ENCODE measurements at places on chromosomes 13 and 19.

GRCh38 chr19:5692723-5693194, 2.7 kb downstream of the RPL36 start:
- no peak for DNase-seq

GRCh38 chr19:34067861-34068271, 104.4 kb upstream of the LSM14A start:
- DNase-seq = no peak

- no peak for DNase-seq
Measured at GRCh38 chr13:20799726-20800416, 26.1 kb upstream of the EEF1AKMT1 start.

- no peak for DNase-seq
Measured at GRCh38 chr19:33736158-33736557, 60.5 kb upstream of the KCTD15 start.

DNA sequence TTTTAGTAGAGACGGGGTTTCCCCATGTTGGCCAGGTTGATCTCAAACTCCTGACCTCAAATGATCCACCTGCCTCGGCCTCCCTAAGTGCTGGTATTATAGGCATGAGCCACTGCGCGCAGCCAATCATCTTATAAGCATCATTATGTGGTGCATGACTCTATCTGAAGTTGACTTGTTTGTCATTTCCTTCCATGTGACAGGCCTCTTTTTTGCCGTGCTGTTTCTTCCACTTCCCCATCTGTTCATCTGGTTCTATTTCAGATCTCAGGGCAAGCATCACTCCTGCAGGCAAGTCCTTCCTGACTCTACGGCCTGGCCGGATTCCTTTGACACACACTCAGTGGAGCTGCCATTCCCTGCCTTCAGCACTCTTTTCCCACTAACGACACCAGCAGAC, 15.2 kb downstream of the COL5A3 start:
- no peak for DNase-seq

- DNase-seq = no peak
Measured at GRCh38 chr13:40477623-40478608, 188.5 kb downstream of the FOXO1 start.

- DNase-seq = no peak
Measured at GRCh38 chr19:55704494-55705245, 29.6 kb downstream of the EPN1 start.

GRCh38 chr13:113933901-113934300, 40.0 kb downstream of the C13orf46 start:
- no peak for DNase-seq

GRCh38 chr13:64579331-64579730, 2650.8 kb downstream of the PCDH9 start:
- DNase-seq = no peak

GRCh38 chr19:11304936-11305335, 9.0 kb downstream of the TSPAN16 start:
- no peak for DNase-seq

GRCh38 chr13:44079413-44080205, 199.9 kb downstream of the LACC1 start:
- DNase-seq = no peak

- DNase-seq = no peak
Measured at GRCh38 chr19:50590191-50590590, 22.0 kb upstream of the LRRC4B start.

GRCh38 chr13:47656651-47657050, 344.4 kb downstream of the SUCLA2 start:
- no peak for DNase-seq

GRCh38 chr19:51690454-51691073, 2.6 kb upstream of the SPACA6 start:
- peak; percentile 75 for DNase-seq

DNA sequence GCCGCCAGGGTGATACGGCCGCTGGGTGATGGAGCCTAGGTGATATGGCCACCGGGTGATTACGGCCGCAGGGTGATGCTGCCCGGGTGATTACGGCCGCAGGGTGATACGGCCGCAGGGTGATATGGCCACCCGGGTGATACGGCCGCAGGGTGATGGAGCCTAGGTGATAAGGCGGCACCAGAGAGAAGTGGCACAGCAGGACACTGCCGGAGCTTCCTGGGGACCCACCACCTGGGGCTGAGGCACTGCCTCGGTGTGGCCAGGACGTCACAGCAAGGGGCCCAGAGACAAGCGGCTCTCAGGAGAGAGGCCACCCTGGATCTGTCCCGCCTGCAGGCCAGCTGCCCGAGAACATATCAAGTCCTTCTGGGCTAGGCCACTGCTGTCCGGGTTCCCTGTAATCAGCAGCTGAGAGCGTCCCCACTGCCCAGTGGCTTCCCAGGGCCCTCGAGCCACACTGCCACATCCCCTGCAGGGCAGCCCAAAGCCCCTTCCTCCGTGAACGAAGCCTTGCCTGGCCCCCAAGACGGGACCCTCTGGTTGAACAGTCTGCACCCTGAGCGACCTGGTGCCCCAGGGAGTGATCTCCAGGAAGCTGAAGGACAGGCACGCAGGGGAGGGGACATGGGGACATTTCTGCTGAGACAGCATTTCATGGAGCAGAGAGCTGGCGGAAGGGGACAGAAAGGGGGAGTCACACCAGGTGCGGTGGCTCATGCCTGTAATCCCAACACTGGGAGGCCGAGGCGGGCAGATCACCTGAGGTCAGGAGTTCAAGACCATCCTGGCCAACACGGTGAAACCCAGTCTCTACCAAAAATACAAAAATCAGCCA, 22.1 kb downstream of the ZNF787 start:
- DNase-seq = no peak

DNA sequence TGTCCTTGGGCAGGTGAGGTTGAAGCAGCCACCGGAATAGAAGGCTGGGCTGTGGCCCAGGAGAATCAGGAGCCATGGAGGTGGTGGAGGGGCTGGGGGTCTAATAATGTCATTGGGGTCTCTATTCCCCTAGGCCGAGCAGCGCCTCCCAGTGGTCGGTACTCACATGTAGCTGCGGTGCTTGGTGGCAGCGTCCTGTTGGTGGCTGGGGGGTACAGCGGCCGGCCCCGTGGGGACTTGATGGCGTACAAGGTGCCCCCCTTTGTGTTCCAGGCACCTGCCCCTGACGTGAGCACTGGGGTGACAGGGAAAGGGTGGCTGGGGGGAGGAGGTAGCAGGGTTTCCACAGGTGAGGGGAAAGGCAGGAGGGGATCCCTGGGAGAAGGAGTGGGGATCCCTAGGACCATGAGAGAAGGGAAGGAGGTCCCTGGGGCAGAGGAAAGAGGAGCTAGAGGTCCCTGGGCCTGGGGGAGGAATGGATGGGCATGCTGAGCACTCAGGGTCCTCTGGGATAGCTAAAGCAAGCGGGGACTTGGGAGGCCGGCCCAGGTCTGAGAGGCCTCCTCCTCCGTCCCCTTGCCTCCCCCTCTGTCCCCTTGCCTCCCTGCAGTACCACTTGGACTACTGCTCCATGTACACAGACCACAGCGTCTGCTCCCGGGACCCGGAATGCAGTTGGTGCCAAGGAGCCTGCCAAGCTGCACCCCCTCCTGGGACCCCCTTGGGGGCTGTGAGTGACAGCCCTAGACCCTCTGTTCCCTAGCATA, 18.1 kb downstream of the MEGF8 start:
- DNase-seq = no peak

- no peak for DNase-seq
Measured at GRCh38 chr13:109180905-109181425, 551.6 kb downstream of the MYO16 start.

DNA sequence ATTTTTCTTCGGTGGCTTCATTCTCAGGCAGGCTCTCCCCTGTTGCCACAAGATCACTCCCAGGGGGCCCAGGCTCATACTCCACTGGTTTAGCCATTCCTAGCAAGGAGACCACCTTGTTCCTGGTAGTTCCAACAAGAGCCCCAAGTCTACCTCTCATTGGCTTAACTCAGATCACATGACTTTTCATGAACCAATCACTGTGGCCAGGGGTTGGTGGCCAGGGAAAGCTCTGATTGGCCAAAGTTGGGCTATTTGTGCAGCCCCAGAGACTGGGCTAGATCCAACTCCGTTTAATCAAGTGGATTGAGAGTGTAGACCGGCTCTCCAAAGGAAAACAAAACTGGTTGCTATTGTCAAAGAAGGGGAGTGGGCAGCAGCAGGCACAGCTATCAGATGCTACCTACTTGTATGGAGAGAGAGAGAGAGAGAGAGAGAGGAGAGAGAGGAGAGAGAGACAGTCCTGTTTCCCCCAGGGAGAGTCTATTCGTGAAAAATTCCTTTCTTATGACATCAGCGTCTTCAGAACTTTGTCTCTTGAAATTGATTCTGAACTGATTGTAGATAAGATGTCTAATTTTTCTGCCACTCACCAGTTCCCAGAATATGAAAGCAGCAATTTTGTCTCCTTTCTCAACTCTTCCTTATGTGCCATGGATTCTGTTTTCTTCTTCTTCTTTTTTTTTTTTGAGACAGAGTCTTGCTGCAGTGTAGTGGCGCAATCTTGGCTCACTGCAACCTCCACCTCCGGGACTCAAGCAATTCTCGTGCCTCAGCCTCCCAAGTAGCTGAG, 5.9 kb downstream of the CEACAM19 start:
- DNase-seq = peak; percentile 53

- no peak for DNase-seq
Measured at GRCh38 chr13:109021558-109021957, 392.1 kb downstream of the MYO16 start.

DNA sequence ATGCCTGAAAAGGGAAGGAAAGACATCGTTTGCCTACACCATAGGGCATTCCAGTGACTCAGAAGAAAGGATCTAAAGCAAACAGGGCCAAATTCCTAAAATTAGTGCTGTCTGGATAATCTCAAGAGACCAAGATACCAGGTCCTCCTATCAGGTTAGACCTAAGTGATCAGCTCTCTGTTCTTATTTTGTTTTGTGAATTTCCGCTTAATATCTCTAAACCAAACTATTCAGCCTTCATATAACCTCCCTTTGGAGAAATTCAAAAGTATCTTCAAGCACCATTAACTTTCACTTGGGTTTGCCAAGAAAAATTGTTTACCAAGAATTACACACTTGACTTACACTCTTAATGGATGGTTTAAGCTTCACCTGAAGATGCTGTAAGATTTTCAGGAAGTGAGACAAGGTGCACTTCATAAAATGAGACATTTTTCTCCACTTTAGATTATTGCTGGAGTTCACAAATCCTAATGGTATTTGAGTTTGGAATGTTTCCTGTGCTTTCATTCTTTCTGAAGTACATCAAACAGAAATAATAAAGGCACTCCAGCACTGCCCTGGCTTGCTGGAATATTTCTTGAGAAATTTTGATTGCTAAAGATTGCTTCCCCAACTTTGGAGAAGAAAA, 376.1 kb downstream of the LMO7 start:
- no peak for DNase-seq

- no peak for DNase-seq
Measured at GRCh38 chr19:42153672-42154433, 21.6 kb upstream of the POU2F2 start.

GRCh38 chr19:39937094-39937720, 2.8 kb upstream of the FCGBP start:
- no peak for DNase-seq

GRCh38 chr13:40672765-40673397, 6.4 kb upstream of the FOXO1 start:
- no peak for DNase-seq

- DNase-seq = no peak
Measured at GRCh38 chr13:25943081-25943480, 108.7 kb downstream of the SHISA2 start.

DNA sequence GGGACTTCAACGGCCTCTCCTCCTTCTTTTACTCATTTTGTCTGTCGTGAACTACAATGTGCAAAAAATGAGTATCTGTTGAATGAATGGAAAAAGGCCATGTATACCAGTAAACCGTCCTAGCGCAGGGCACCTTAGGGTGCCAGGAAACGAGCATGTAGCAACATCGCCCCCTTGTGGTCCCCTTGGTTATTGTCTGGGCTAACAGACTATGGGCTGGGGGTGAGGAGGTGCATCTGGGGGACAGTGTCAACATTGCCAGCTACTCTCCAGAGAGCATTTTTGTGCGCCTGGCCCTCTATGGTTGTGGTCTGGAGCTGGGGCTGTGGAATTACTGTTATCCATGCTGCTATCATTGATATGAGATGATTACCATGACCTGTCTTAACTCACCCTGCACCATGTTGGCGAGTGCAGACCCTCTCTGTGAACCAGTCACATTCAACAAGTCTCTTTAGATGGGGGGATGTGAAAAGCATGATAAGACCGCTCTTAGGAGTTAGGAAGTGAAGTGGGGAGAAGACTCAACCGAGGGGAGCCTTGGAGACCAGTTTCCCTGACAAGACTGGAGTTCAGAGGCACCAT, 22.8 kb upstream of the SIGLEC11 start:
- DNase-seq = peak; percentile 38

DNA sequence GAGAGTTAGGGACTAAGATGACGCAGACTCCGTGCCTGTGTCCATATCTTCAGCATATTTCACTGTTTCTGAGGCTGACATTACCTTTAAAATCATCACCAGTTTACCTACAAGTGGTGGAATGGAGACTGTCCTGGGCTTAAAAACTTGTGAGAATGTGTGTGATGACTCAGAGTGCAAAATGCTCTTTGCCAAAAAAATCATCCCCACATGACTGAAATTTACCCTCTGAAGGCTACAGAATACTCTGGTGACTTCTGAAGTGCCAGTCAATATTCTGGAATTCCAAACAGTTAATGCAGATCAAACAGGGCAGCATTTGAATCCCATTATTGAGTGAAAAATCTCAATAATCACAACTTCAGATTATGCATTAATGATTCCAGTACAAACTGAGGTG, 901.4 kb downstream of the EFNB2 start:
- no peak for DNase-seq

- no peak for DNase-seq
Measured at GRCh38 chr13:47426126-47426849, 529.4 kb upstream of the HTR2A start.

GRCh38 chr19:13208672-13209483, 58.7 kb downstream of the IER2 start:
- DNase-seq = no peak

GRCh38 chr19:23402388-23402787, 7.1 kb upstream of the ZNF91 start:
- DNase-seq = no peak

DNA sequence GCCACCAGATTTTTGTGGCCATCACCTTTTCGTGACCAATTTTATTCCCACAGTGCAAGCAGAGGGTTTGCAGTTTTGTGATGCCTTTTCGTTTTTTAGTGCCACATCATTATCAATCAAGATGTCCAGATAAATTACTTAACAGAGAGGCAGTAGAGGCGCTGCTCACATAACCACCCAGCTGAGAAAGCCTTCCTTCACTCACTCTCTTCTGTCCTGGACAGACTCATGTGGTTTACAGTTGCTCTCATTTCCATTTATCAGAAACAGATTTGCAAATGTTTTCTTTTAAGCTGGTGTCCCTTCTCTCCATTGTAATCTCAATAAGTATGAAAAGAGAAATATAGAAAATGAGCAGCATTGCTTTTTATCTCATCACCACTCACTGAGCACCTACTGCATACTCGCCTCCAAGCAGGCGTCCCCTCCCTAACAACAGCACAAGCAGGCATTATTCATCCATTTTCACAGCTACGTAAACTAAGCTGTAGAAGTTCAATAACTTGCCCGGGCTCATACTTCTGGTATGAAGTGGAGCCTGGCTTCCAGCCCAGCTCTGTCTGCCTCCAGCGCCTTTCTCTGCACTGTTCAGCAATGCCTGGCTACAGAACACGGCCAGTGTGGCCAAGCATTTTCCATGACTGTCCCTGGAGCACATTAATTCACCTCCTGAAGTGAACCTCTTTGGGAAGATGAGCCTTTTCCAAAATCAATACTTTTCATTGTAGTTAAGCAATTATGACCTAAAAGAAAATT, 34.6 kb upstream of the KATNAL1 start:
- DNase-seq = no peak

- no peak for DNase-seq
Measured at GRCh38 chr13:25981060-25981459, 70.8 kb downstream of the SHISA2 start.

- no peak for DNase-seq
Measured at GRCh38 chr13:45607931-45608330, 7.6 kb downstream of the ERICH6B start.
